EH (cell line): ENCODE measurements at places on chromosomes 2 and 18.

- DNase-seq: no peak
These were observed 26.7 kb upstream of the ASPRV1 start for GRCh38 chr2:69988086-69988635.

DNA sequence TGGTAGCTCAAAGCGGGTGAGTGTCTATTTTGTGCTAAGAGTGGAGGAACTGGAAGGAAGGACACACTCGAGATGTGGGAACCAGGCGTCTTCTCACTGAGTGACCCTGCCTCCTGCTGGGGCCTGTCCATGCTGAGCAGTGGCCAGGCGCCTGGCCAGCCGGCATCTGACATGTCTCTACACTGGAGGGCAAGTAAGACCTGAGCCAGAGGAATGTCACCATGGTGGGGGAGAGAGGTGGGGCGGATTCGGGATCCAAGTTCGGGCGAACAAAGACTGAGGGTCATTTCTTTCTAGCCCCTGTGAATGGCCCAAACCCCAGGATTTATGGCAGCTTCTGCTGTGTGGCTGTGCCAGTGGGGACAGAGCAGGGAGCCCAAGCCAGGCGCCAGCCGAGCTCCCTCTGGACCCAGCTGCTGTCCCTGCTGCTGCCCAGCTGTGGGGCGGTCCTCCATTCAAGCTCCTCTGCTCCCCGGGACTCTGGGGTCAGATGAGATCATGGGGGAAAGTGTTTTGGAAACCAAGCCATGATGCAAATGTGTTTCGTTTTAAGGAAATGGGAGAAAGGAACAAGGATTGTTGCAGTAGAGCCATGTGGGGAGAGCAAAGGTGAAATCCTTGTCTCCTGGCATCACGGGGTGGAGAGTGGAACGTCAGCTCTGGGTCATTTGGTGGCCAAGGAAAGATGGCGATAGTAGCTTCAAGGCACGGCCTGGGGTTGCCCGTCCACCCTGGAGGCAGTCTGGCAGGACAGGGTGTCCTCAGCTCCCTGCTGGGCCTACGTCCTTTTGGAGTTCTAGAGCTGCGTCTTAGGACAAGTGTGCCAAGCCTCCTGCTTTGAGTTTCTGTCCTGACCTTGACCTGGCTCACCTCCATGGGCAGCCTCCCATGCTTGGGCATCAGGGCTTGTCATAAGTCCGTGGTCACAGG, 8.1 kb downstream of the ACKR3 start:
- no peak for DNase-seq

DNA sequence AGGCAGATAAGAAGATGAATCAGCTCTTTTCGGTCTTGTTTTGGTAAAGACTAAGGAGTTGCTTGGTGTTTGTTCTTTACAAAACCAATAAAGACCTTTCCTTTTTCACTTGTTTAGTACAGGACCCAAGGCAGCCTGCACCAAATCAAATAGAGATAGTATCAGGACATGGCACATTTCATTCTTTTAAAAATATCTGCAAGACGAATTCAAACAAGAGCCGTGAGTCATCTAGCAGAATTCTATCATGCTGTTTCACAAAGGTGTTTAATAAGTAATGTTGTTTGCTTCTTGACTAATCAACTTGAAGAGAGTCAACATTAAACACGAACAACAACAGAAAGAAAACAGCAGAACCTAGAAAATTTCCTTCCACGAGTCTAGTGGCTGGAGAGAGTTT, 102.8 kb upstream of the TTN start:
- DNase-seq: no peak

- no peak for DNase-seq
These were observed 60.1 kb downstream of the GBX2 start for GRCh38 chr2:236107942-236108625.

DNA sequence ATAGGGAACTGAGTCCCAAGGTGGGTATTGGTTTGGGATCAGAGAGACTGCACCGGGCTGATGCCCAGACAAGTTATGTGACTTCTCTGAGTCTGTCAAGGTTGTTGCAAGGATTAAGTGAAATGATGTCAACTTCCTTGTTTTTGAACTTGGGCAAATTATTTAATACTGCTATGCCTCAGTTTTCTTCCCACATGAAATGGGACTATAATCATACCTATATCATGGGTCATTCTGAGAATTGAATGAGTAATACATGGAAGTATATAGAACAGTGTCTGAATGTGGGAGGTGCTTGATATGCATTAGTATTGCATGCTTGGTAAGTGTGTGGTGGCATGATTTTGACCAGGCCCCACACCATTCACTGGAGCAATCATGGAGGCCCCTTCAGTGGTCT, 99.0 kb downstream of the PRKCE start:
- DNase-seq: no peak

DNA sequence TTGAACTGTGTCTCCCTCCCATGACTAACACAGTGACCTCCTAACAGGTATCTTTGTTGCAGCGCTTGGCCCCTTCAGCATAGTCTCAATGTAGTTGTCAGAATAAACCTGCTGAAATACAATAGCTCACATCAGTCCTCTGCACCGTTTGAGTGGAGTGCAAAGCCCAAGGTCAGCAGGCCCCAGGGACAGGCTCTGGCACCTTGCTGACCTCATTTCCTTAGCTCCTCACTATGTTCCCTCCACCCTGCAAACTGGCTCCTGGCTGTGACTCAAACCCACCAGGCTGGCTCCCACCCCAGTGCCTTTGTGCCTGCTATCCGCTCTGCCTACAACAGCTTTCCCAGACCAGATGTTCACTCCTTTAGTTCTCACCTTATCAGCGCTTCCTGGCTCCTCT, 146.7 kb downstream of the LRATD1 start:
- DNase-seq: no peak

DNA sequence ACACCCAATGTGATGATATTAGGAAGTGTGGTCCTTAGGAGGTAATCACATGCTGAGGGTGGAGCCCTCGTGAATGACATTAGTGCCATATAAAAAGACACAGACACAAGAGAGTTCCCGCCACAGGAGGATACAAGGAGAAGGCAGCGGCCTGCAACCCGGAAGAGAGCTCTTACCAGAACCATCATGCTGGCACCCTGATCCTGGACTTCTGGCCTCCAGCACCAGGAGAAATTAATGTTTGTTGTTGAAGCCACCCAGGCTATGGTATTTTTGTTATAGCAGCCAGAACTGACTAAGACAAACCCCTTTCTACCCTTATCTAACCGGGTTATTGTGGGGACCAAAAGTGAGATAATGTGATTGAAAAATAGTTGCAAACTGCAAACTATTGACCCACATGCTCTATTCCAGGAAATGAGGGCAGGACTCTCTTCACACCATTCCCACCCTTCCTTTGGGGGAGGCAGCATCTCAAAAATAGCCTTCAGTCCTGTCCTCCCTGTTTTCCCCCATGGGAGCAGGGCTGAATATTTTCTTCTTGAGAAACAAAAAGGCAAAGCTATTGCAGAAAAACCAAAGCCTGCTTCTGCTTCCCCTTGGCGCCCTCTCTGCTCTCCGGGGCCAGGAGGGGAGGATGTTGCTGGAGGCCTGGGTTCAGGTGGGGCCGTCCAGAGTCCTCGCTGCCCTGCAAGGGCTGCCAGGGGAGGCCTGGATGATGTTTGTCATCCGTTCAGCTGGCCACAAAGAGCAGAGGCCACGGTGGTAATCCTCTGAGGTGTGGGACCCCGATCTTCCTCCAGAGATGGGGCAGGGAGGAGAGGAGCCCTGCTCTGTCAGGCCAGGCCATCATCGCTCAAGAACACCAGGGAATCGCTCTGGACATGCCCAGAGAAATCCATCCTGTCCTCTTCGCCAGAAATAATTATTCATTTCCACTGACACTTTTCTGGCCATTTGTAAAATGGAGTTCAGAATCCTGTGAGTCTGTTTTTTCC, 73.8 kb upstream of the HAAO start:
- DNase-seq: no peak

- peak; percentile 16 for DNase-seq
These were observed 186.4 kb upstream of the ST6GAL2 start for GRCh38 chr2:107072150-107072940.

DNA sequence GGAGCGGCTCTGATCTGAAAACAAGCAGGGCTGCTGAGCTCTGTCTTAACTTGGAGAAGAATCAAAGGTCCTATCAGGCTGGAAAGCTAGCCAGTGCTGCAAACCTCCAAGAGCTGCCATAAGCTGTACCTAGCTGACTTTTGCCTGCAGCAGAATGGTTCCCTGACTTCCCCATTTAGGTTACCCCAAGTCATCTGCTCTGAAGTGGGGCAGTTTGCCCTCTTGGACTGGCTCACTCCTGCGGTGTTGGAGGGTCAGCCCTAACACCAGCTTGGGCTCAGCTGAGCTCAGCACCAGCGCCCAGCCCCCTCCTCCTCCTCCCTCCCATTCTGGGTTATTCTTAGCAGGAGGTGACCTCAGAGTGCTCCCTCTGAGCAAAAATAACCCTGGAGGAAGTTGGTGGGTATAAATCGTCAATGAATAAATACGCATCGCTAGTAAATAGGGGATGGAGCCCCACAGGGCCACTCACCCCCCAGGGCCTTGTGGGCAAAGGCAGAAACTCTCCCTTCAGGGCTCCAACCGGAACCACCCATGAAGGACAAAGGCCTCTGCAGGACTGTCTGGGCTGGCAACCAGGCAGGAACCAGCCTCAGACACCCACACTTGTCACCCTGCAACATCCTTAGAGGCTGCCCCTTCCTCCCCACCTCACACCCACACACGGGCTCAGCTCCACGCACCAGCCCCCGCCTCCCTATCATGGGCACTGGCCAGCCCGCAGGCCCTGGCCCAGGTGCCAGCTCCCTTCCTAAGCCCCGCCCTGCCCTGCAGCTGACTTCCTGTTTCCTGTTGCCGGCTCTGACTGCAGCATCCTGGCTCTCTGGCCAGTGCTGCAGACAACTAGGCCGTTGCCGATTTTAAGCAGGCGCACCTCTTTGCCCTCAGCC, 46.9 kb downstream of the DNMT3A start:
- peak; percentile 47 for DNase-seq

GRCh38 chr2:149858901-149859634, 271.5 kb upstream of the MMADHC start:
- peak; percentile 80 for DNase-seq

GRCh38 chr2:190315273-190315672, 4.4 kb downstream of the HIBCH start:
- no peak for DNase-seq

DNA sequence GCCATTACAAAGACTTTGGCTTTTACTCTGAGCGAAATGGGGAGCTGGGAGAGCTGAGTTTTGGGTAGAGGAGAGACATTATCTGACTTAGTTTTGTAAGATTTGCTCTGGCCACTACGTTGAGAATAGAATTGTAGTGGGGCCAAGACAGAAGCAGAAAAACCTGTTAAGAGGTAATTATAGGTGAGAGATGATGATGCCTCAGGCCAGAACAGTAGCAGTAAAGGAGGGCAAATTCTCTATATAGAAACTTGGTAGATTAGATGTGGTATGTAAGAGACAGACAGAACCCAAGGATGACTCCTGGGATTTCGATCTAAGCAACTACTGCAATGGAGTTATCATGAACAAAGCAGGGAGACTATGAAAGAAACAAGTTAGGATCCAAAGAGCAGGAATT, 17.4 kb upstream of the CREB1 start:
- no peak for DNase-seq

DNA sequence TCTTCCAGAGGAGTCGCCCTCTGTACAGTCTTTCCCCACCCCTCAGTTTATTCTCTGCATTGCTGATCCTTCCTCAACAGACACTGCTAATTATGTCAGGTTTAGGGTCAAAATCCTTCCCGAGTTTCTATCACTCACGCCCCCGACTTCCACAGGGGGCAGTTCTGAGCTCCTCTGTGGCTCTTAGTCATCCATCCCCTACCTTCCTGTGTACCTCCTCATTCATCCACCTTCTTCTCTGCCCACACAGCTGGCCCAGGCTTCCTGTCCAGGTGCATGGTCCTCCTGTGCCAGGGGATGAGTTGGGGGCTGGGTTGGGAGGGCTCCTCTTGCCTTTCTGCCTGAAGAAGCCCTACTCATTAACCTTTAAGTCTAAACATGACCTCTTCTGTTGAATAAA, 202.9 kb downstream of the ARL4C start:
- DNase-seq: no peak

- no peak for DNase-seq
These were observed 2.1 kb downstream of the FAM178B start for GRCh38 chr2:96984300-96984699.

DNA sequence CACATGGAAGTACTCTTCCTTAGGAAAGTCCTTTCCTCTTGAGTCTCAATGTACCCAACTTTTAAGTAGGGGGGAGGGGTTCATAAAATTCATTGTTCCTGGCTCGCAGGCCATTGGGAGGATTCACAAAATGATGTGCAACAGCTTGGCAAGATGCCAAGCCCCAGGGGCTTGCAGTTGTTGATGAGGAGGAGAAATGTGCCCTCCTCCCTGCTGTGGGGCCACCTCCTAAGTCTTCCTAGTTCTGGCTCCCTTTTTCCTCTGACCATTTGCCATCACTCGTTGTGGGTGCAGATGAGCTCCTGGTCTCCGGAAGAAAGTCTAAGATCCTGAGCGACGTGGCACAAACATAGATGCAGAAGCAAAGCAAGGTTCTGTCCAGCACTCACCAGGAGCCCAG, 435.4 kb downstream of the EIPR1 start:
- no peak for DNase-seq

DNA sequence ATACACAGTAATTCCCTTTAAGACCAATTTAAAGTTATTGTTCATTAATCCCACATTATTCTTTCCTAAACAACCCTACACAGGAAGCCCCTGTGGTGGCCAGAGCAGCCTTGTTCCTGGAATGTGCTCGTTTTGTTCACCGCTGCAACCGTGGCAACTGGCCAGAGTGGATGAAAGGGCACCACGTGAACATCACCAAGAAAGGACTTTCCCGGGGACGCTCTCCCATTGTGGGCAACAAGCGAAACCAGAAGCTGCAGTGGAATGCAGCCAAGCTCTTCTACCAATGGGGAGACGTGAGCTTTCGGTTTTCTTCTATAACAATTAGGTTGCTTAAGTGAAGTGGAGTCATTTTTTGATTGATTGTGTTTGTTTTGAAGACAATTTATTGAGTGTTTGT, 101.0 kb downstream of the UNC80 start:
- peak; percentile 15 for DNase-seq

GRCh38 chr2:134555411-134555810, 163.4 kb downstream of the TMEM163 start:
- DNase-seq: no peak

- peak; percentile 90 for DNase-seq
These were observed 265.7 kb upstream of the HS6ST1 start for GRCh38 chr2:128584296-128584890.

- DNase-seq: peak; percentile 48
These were observed 7.4 kb downstream of the PTGR3 start for GRCh38 chr18:75201282-75202270.

DNA sequence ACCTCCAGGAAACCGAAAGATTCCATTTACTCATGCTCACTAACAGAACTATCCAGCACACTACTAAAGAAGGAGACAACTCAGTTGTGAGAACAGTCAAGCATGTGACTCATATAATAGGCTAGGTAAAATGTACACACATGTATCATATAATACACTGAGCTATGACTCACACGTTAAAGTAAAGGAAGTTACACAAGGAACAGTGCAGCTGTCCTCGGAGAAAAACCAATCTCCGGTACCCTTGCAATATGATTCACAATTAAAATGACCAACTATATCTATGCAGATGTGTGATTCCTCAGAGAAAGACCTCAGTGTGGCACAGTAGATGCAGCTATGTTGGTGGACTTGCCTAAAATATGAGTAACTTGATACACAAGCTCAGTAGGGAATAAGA, 76.5 kb downstream of the STRN start:
- DNase-seq: peak; percentile 94
